ENCODE measurements at places on chromosomes 16 and 17.

GRCh38 chr17:45650561-45650960, 133.6 kb upstream of the CRHR1 start:
- DNase-seq: no peak

DNA sequence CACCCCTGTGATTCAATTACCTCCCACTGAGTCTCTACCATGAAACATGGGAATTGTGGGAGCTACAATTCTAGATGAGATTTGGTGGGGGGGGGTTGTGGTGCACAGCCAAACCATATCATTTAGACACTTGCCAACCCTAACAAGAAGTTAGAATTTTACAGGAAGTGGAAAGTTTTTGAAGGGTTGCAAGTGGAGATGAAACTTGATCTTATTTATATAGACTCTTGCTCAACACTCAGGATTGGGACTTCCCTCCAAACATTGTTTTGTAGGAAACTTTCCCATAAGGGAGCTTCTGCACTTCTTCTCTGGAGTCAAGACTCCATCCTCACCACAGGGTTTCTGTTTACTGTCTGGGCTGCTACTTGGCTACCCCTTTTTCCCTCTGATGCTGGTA, 266.7 kb upstream of the CDH11 start:
- no peak for DNase-seq

DNA sequence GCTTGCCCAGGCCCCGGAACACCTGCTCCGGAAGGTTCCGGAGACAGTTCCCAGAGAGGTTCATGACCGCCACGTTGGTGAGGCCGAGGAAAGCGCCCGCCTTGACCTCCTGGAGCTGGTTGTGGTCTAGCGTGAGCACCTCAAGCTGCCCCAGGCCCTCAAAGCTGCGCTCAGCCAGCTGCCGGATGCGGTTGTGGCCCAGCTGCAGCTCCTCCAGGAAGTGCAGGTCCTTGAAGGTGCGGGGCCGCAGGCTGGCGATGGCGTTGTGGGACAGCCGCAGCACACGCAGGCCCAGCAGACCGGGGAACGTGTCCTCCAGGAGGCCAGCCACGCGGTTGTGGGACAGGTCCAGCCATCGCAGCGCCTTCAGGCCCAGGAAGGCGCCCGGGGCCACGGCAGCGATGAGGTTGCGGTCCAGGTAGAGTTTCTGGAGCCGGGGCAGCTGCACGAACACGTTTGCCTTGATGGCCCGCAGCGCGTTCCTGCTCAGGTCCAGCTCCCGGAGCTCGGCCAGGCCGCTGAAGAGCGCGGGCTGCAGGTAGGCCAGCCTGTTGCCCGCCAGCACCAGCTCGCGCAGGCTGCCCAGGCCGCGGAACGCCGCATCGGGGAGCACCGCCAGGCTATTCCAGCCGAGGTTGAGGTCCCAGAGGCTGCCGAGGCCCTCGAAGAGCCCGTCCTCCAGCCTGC, 2.1 kb downstream of the IGFALS start:
- no peak for DNase-seq

- peak; percentile 67 for DNase-seq
These were observed 654 bp downstream of the LASP1 start for GRCh38 chr17:38870259-38871165.

GRCh38 chr17:83013779-83014117, 65.7 kb upstream of the METRNL start:
- no peak for DNase-seq

- no peak for DNase-seq
These were observed 16.4 kb downstream of the GJD3 start for GRCh38 chr17:40348136-40348504.

DNA sequence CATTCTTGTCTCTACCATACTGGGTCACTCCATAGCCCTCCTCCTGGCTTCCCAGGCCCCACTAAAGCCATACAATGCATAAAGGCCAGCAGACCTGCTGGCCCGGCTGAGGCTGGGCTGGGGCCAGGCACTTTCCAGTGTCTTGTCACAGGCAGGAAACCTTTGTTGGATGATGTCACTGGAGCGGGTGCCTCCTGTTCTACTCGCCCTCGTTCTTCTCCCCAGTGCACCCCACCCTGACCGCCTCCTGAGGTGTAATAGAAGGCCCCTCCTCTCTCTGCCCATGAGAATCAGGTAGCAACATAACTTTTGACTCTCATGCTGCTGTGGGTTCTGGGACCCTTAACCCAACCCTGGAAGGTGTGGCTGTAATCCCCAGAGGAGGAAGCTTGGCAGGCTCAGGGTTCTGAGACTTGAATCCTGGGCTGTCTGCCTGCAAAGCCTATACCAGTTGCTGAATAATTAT, 54.2 kb upstream of the IL34 start:
- DNase-seq: no peak

GRCh38 chr16:78249056-78249455, 149.6 kb downstream of the WWOX start:
- no peak for DNase-seq

DNA sequence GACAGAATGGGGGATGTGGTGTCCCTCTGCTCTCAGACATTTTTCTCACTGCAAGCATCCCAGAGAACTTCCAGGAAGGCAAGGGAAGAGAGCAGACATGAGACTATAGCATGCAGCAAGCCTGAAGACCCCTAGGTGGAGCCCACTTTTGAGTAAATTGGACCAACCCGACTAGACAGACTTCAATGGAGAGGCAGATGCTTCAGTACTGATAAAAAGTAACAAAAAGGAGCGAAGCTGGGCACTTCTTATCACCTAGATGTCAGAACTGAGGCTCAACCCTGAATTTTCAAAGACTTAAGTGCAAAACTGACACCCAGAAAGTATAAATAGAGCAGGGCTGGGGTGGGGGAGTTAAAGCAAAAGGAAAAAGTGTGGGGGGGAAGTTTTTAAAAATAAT, 130.8 kb downstream of the PMP22 start:
- no peak for DNase-seq

- no peak for DNase-seq
These were observed 668 bp downstream of the ATPAF2 start for GRCh38 chr17:18038149-18038850.

DNA sequence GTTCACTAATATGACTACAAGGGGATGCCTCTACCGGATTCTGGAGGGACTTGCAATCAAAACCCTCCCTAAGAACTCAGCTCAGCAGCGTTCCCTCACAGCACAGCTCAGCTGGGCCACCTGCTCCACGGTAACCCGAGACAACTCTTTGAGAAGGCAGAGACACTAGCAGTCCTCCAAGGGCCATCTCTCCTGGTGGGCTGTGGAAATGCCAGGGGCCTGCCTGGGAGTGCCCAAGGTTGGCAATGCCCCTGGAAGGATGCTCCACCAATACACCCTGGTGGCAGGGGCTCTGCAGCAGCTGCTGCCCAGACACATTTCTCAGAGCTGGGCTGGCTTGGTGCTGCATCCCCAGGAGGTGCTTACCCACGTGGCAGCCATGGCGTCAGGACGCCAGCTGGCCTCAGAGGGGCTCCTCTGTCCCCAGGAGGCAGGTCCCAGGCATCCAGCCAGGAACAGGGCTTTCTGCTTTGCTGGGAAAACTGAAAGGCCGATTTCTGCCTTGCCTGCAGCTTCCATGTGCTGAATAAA, 16.5 kb downstream of the CDIP1 start:
- DNase-seq: no peak

DNA sequence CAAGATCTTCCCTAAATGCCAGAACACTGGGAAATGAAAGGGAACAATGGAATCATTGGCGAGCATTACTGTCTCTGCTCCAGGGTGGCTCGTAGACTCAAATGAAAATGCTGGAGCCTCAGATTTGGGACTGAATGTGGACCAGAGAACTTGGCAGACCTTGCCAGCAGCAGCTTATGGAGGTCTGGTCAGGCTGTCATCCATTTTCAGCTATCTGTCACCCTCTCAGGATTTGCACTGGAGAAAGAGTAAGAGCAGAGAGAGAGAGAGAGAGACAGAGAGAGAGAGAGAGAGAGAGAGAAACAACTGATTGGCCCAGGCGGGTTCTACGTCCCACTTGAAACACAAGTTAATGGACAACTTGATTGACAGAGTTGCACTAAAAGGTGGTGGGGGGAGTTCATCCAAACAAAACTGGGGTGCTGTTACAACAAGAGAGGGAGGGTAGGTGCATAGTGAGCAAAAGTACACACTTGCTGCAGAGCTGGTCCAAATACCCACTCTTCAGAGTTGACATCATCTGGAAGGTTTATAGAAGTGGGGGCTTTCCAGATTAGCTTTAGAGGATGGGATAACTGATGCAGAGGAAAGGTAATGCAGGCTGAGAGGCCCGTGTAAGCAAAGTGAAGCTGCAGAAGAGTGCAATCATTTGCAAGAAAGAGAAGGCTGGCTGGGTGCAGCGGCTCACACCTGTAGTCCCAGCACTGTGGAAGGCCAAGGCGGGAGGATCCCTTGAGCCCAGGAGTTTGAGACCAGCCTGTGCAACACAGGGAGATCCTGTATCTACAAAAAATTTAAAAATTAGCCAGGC, 16.5 kb upstream of the NSMCE1 start:
- no peak for DNase-seq

DNA sequence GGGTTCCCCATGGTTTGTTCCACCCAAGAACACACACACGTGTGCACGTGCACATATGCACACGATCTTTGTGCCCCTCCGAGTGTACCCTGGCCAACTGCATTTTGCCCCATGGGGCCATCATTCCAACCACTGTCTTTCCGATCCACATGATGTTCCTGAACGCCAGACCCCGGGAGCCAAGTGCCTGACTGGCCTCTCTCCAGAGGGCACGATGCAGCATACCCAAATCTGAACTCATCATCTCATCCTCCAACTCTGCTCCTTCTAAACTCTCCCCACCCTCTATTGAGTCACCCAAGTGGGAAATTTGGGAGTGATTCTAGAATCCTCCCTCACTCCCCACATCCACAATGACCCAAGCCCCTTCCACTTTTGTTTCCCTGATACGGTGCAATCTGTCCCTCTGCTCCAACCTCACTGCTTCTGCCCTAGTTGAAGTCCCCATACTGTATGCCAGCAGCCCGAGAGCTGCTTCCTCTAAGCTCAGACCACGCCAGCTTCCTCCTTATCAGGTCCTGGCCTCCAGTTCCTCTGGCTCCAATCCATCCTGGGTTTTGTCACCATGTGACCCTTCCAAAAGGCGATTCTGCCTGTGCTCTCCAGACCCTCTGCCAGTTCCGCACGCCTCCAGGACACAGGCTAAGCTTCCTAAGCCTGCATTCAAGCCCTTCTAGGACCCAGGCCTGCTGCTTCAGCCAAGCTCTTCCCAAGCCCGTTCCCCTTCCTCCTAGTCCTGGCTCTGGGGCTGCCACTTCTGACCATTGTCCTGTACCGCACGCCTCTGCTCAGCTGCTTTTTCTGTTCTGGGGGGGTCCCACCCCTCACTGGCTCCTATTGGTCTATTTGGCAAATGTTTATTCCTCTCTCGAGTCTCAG, 10.1 kb upstream of the TMEM208 start:
- no peak for DNase-seq

DNA sequence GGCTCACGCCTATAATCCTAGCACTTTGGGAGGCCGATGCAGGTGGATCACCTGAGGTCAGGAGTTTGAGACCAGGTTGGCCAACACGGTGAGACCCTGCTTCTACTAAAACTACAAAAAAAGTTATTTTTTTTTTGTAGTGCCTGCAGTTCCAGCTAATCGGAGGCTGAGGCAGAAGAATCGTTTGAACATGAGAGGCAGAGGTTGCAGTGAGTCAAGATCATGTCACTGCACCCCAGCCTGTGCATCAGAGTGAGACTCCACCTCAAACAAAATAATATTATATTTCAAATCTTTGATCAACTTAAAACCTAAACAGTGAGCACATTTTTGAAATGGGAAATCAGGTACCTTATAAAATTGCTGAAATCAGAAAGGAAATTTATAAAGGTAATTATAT, 36.5 kb downstream of the NCOR1 start:
- no peak for DNase-seq

DNA sequence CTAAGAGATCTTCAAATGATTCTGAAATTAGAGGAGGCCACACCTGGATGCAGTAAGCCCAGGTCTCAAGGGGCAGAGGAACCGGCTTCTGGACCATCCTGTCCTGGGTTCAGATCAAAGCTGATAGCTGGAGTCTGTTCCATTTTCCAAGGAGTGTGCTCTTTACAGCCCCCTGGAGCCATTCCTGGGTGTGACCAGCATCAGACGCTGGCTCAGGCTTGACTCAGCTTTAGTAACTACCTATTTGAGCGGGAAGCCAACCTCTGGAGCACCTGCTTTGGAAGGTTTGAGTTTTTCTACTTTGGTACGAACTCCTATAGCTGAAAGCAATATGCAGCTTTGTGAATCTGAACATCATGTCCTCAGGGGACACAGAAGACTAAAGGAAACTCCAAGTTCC, 12.9 kb upstream of the BBS2 start:
- DNase-seq: no peak

DNA sequence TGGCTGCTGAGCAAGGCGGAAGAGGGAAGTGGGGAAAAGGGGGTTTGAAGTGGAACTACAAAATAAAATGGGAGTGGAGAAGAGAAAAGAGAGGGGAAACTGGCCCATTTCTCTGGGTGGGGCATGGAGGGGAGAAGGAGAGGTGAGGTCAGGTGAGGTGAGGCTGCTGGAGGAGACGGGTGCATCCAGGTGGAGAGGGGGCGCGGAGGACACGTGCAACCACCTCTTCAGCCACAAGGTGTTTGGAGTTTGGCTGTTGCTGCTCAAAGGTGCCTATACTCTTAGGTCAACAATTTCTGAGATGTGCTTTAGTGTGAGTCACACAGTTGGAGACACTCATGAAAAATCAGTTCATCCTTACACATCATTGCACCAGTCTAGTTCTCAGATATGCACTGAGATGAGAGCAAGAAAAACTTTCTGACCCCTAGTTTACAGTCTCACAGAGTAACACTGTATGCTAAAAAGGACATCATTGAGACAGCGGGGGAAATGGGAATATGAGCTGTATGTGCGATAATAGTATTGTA, 4.8 kb downstream of the SLC6A4 start:
- DNase-seq: no peak

DNA sequence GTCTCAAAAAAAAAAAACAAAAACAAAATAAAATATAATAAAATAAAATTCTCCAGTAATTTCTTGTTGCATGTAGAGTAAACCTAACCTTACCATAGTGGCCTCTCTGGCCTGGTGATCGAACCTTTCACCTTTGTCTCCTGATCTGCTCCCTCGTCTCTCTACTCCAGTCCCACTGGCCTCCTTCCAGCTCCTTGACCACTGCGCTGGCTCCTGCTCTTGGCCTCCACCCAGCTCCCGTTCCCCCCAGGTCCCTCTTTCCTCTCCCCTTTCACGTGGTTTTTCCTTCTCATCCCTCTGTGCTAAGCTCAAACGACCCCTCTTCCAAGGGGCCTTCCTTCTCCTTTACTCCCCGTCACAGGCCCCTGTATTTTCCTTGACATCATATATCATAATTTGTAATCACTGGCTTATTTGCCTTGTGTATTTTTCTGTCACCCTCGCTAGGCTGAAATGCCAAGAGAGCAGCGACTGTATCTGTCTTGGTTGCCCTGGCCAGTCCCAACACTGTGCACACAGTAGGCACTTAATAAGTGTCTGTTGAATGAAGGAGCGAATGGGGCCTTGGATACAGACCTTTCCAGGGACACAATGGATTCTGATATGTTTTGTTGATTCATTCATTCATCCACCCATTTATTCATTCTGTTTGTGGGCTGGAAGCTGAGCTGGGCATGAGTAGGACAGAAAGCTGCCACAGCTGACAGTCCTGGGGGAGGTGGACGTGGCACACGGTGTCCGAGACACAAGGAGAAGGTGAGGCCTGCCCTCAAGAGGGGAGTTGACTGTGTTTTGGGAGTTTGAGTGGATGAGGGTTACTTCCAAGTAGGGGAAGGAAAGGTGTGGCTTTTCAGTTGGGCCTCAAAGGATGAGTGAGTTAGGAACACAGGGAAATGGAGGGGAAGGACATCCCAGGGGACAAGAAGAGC, 5.8 kb upstream of the SCN4A start:
- no peak for DNase-seq

- no peak for DNase-seq
These were observed 32.4 kb upstream of the EFCAB13 start for GRCh38 chr17:47291242-47291873.

Measured in CD4-positive, alpha-beta T cell treated with Interleukin-6 at 100 ng/mL for 8 hours (primary cell).